ENCODE measurements at places on chromosomes 7 and 10.
A peak's percentile ranks its signal among the peaks of the same experiment; 100 is the strongest.

GRCh38 chr10:71695502-71696476, 23.8 kb downstream of the C10orf105 start:
- DNase-seq: no peak

DNA sequence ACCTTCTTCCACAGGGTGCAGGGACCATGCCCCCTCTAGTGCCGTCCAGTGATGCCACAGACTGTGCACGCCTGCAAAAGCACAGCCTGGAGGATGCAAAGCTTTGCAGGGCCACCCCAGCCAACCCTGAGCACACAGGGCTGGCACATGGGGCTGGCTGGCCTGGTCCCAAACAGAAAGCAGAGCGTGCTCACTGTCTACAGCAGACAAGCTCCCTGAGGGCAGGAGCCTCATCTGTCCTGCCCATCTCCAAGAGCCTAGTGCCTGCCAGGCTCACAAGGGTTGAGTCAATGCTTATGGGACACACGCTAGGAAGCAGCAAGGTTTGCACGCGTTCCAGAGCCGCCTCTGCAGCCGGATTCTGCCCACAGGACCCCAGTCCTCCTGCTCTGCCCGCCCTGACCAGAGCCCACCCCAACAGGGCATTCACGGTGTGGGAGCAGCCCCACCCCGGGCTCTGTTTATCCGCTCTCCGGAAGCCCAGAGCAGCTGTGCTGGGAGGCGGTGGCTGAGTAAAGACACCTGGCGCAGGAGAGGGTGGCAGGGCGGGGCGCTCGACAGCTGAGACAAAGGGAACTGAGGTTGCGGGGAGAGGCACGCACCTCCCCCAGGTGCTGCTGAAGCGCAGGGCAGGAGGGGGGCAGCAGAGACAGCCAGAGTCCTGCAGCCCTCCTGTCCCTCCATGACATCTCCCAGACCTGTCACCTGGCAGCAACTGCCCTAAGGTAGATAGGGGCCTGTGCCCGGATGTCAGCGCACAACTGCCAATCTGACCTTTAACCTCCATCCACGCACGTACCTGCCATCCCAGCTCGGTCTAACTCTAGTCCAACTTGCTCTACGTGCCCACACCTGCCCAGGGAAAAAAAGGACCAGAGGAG, 4.3 kb downstream of the KCNH2 start:
- DNase-seq: no peak

GRCh38 chr7:87100326-87100725, 40.9 kb upstream of the ELAPOR2 start:
- DNase-seq: no peak

DNA sequence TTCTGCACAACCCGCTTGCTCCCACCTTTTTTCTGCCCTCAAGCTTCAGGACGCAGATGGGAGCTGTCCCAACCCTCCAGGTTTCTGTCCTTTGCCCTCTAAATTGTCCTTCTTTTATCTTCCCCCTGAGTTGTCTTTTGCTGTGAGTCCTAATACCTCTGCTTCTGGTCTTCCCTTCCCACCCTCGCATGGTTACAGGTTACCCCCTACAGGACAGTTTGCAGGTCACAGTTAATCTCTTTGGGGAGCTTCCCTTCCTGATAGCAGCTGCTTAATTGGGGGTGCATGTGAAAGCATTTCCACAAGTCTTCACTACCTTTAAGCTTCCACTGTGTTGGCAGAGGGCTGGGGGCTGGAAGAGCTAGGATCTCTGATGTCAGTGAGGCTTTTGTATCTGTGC, 121.5 kb upstream of the CXCL12 start:
- no peak for DNase-seq

- DNase-seq: no peak
These were observed 91.6 kb upstream of the IKZF1 start for GRCh38 chr7:50212666-50213621.

DNA sequence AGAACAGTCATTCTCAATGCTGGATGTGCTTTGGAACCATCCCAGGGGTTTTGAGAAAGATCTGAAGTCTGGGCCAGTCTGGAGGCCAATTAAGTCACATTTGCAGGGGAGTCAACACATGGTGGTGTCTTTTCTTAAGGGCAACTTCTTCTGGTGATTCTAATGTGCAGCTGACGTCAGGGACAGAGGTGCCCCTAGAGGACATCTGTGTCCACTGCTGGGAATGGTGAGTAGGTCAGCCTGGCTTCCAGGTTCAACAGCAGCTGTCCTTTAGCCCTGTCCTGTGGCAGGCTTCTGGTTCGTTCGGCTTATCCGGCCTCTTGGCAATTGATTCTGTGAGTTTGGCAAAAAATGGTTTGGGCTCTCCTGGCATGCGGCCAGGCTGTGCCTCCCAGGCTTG, 269.7 kb upstream of the HABP2 start:
- peak; percentile 64 for DNase-seq

GRCh38 chr10:1047937-1048336, 982 bp downstream of the IDI1 start:
- peak; percentile 43 for DNase-seq

Data from mesendoderm (in vitro differentiated cells).